ENCODE measurements at places on chromosomes 2 and 18.

DNA sequence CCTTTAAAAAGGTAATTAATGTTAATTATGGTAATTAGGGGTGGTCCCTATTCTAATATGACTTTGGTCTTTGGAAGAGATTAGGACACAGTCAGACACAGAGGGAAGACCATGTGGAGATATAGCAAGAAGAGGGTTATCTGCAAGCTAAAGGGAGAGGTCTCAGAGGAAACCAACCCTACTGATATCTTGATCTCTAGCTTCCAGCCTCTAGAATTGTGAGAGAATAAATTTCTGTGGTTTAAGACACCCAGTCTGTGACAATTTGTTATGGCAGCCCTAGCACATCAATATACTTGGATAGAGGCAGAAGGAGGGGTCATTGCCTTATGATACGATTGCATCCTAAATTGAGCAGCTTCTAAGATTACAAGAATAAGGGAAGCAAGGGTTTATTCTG is 21.3 kb upstream of the NT5C1B start:
- DNase-seq: no peak

- peak; percentile 56 for DNase-seq
These were observed at the start of gene TTC39C for GRCh38 chr18:24014062-24014985. TSS of gene TTC39C (plus strand) at chr18:24014754. CDS start at chr18:24014872, 118 bp downstream.

- no peak for DNase-seq
These were observed 194.5 kb downstream of the DNER start for GRCh38 chr2:229519655-229520430.

- no peak for DNase-seq
These were observed 157.3 kb downstream of the CDCA7 start for GRCh38 chr2:173511942-173512341.

- no peak for DNase-seq
These were observed 45.3 kb upstream of the UNC80 start for GRCh38 chr2:209726311-209726710.

- peak; percentile 34 for DNase-seq
These were observed 61.6 kb upstream of the SLC38A11 start for GRCh38 chr2:165016772-165017411.

GRCh38 chr2:202115479-202115971 is 42.5 kb downstream of the KIAA2012 start:
- DNase-seq: no peak

DNA sequence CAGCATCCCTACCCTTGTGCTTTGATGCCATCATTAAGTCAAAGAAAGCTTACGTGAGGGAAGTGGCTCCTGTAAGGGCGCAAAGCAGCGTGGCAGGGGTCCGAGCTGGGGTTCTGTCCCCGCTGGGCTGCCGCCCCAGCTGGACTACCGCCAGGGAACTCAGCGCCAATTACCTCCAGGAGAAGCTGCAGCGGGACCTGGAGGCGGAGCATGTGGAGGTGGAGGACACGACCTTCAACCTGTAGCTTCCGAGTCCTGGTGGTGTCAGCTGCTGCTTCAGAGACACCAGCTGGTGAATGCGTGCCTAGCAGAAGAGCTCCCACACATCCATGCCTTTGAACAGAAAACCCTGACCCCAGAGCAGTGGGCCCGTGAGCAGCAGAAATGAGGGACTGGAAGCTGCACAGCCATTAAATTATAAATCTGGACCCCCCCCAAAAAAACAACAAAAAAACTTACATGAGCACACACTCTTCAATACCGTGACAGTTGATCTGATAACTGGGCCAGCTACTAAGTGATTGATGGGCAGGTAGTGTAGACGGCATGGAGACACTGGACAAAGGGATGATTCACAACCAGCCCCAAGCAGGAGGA is 20.1 kb upstream of the YES1 start:
- DNase-seq: no peak

GRCh38 chr2:52465287-52465686 is 1302.3 kb upstream of the CHAC2 start:
- DNase-seq: no peak

- no peak for DNase-seq
These were observed 64.0 kb downstream of the ARHGAP25 start for GRCh38 chr2:68798569-68798968.

DNA sequence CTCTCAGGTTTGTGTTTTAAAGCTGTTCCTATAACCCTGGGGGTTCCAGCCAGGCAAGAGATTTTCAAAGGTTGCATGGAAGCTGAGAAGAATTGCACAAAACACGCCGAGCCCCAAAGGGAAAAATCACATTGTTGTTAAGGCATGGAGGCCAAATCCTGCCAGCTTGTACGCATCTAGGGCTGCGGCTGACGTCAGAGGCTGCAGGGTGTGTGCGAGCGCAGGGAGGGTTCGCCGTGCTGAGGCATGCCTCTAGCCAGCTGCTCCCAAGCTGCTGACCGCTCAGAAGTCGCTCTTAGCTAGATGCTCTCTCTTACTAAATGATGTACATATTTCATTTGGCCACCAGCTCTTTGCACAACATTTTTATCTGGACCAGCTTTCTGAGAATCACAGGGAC is 191.8 kb downstream of the LPIN1 start:
- no peak for DNase-seq

GRCh38 chr2:31089645-31090044 is 48.6 kb downstream of the GALNT14 start:
- no peak for DNase-seq

DNA sequence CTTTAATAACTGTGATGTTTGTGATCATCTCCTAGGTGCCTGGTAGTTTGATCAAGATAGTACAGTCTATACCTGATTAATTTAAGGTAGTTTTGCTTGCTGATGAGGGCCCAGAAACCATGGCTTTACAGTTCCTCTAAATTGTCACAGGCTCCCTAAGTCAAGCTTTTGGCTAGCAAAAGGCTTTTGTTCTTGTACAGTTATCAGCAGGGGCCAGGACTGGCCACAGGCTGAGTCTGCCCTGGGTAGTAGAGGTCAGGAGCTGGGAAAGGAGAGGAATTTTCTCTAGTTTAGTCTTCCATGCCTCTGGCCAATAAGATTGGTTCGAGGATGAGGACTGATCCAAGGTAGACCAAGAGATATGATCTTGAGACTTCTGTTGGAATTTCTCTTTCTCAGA is 3.6 kb upstream of the BOD1L2 start:
- no peak for DNase-seq

DNA sequence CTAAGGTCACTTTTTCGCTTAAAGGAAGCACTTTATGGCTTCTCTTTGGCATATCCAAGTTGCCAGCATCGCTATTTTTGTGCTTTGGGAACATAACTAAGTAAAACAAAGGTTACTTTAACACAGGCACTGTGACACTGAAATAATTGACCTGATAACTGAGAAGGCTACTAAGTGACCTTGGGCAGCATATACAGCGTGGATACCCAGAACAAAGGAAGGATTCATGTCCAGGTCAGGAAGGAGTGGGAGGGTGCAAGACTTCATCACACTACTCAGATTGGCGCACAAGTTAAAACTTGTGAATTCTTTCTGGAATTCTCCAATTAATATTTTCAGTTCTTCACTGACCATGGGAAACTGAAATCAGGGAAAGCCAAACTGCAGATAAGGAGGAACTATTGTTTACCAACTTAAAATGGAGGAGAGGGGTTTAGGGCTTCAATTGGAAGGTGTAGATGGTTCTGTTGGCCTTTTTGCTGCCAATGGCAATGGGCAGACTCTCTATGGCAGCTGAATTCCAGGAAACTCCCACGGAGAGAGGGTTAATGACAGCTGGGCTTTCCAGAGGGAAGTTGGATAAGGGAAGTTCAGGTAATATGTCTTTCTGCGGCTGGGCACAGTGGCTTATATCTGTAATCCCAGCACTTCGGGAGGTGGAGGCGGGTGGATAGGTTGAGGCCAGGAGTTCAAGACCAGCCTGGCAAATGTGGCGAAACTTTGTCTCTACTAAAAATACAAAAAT is 45.3 kb downstream of the COMMD1 start:
- no peak for DNase-seq

GRCh38 chr2:139353874-139354273 is 573.7 kb upstream of the NXPH2 start:
- no peak for DNase-seq

DNA sequence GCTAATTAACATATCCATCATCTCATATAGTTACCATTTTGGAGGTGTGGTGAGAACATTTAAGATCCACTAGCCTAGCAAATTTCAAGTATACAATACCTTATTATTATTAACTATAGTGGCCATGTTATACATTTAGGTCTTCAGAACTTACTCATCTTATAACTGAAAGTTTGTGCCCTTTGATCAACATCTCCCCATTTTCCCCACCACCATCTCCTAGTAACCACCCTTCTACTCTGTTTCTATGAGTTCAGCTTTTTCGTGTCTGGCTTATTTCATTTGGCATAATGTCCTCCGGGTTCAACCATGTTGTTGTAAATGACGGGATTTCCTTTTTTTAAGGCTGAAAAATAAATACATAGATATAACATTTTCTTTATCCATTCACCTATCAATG is 15.9 kb downstream of the NEURL3 start:
- no peak for DNase-seq

GRCh38 chr2:223896833-223897311 is 48.3 kb downstream of the WDFY1 start:
- DNase-seq: no peak

- no peak for DNase-seq
These were observed 9.8 kb downstream of the AFTPH start for GRCh38 chr2:64533882-64534281.

DNA sequence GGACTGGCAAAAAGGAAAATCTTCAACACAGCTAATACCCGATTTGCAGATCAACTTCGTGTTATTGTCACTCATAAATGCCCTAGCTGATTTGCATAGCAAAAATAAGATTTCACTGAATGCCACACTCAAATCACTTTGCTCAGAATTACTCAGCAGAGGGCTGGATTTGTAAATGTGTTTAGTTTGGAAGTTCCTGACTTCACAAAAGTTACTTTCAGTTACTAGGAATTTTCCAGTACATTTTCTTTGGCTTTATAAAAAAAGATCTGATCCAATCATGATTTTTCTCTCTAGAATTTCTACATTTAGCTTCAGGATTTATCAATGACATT is 433.3 kb upstream of the ID2 start:
- DNase-seq: no peak

- DNase-seq: peak; percentile 3
These were observed 54.1 kb downstream of the E2F6 start for GRCh38 chr2:11411768-11412448.

DNA sequence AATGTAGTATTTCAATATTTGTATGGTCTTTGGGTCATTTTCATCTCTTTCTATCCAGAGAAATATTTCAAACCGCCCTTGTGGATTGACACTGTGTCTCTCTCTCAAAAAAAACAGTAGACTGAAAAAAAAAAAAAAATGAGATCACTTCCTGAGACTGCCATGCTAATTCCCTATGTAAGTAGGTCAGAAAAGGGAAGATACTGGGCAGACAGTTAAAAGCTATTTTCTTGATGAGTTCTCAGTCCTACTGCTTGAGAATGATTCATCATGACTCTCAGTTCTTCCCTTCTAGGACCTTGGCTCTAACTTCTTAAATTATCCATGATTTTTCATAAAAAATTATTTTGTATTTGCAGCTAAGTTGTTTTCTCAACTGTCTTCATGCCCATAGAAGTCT is 672.3 kb upstream of the REG3G start:
- no peak for DNase-seq

DNA sequence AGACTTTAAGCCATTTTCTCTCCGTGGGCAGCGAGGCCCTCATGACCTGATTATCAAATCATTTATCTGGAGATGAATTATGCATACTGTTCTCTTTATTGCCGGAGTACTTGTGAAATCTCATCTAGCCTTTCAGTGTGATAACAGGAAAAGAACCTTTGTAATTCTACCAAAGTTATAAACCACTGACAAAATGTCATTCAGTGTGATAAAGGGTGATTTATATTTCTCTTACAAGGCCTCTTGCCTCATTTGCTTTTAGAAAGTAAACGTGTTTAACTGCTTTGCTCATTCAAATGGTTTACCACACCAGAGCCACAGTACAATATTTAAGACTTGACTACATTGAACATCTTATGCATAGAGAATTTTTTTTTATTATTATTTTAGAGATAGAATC is 13.8 kb downstream of the MTCL1 start:
- DNase-seq: no peak

DNA sequence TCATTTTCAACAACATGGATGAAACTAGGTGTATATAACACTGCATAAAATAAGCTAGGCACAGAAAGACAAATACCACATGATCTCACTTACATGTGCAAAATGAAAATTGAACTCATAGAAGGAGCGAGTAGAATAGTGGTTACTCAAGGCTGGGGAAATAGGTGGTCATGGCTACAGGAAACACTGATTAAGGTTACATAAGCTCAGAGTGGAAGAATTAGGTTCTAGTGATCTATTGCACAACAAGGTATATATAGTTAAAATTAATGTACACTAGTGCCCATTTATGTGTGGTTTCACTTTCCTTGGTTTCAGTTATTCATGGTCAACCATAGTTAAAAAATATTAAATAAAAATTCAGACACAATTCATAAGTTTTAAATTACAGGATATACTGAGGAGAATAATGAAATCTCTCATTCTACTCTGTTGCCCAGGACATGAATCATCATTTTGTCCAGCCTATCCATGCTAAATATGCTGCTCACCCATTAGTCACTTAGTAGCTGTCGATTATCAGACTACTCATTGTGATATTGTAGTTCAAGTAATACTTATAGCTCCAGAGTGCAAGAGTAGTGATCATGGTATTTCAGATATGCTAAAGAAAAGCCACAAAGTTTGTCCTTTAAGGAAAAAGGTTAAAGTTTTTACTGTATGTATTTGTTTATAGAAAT is 1530.9 kb upstream of the LRRTM1 start:
- no peak for DNase-seq

DNA sequence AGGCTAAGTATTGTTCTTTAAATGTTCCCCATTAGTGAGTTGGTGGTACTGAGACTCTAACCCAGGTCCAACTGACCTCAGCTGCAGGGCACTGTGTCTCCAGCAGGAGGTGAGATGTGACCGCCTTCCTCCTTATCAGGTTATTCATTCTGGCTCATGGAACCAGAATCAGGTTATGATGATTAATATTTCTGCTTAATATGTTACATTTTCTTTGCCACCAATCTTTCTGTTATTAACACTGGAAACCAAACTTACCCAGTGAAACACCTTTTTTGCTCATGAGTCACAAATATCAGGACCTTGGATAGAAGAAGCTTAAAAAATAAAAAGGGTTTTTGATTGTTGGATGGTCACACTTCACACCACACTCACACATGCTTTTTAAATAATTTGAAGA is 85.4 kb downstream of the DPP4 start:
- no peak for DNase-seq

GRCh38 chr2:36338827-36339145 is 16.8 kb upstream of the CRIM1 start:
- DNase-seq: no peak

- no peak for DNase-seq
These were observed 2.0 kb downstream of the GAREM2 start for GRCh38 chr2:26174691-26175465.

- DNase-seq: no peak
These were observed 48.1 kb downstream of the ATOH8 start for GRCh38 chr2:85801871-85802270.

DNA sequence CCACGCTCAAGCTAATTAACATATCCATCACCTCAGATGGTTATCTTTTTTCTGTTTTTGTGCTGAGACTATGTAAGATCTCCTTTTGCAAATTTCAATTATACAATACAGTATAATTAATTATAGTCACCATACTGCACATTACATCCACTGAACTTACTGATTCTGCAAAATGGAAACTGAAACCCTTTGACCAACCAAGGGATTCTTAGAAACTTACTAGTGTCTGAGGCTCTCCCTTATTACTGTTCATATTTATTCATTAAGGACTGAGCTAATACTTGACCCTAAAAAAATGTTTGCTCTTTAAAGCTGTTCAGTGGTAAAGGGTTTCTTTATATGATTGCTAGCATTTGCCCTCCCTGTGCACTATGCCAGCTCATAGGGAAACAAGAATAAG is 50.7 kb downstream of the ADAM23 start:
- no peak for DNase-seq
